ENCODE measurements at places on chromosomes 1 and 21.

- peak; percentile 61 for DNase-seq
Observed at GRCh38 chr1:210597555-210598134, 268.9 kb downstream of the HHAT start.

- DNase-seq: no peak
Observed at GRCh38 chr1:166675213-166675612, 164.1 kb upstream of the POGK start.

DNA sequence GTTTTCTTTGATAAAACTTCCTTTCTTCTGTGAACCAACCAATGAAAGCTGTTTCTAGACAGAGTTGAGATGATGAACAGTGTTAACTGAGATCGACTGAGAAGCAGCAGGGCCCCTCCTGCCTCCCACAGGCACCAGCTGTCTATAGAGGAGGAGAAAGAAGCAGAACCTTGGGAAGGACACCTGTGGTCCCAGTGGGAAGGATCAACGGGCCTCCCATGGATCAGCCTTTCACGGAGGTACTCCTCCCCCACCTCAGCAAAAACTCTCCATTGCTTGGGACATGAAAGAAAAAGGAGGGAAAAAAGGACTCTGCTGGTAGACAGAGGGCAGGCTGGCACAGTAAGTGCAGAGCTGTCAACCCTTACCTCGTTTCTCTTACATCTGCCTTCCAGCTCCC lies 40.5 kb downstream of the PLPPR5 start:
- DNase-seq: no peak

DNA sequence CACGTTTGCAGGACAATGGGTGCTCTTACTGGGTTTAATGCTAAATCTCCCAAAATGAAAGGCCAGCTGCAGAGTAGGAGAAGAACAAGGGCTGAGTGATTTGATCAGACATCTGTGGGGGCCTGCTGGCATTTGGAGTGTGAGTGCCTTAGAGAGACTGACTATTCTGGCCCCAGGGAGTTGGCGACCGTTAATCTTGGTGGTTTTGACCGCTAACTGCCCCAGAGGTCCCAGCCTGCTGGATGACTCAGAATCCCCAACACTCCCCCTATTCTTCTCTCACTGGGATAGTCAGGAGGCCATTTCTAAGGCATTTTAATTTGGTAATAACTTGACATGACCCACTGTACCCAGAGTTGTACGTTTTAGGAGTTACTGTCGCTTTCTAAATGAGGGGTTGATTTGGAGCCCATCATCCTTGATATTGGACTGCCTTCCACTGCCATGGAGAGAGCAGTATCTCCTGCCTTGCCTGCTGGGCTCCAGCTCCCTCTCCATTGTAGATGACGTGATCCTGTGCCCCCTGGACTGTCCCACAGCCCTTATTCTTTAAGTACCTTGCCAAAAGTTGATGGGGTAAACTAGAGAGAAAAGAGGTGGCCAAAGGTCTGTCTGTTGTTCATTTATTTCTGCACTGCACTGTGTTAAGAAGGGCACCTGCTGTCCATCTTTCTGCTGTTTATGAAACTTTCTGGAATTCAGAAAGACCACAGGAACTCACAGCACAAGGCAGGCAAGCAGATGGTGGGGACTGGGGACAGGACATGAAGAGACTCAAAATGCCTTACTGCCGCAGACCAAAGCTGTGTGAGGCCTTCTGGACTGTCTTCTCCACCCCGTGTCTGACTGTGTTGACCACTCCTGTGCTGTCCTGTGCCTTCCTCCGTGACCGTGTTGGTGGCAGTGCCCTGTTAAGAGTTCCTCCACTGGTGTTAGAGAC lies 98.2 kb upstream of the ARTN start:
- DNase-seq: peak; percentile 86

DNA sequence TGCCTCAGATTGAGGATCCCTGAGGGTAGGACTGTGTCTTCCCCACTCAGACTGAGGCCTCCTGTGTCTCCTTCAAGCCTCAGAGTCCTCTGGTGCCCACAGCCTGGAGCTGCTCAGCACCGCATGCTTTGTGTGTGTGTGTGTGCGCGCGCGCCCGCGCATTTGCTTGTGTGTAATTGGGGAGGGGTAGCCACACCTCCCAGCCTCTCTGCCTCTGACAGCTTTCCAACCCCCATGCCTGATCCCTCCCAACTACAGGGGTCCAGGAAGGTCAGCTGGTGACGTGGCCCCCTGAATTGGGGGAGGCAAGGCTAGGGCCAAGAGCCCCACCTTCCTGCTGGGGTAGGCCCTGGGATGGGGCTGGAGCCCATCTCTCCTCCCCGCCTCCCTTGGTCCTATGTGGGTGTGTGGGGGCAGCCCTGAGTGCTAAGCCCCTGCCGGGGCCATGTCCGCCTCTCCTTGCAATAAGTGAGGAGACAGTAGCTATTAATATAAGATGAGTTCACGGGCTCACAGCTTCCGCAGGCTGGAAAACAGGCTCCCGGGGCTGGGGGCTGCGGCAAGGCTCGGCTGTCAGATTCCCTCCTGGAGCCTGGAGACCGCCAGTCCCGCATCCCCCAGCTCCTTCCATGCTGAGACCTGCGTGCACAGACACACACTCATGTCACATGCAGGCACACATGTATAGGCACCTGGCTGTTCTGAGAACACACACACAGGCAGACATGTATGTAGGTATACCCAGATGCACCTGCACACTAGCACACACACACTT lies 7.0 kb downstream of the GPR3 start:
- DNase-seq: no peak

Measured in HTR-8/SVneo (cell line).